ENCODE measurements at places on chromosomes 16 and 17.

- DNase-seq, result no peak
Observed at GRCh38 chr16:67547423-67548264, 14.7 kb upstream of the CTCF start.

DNA sequence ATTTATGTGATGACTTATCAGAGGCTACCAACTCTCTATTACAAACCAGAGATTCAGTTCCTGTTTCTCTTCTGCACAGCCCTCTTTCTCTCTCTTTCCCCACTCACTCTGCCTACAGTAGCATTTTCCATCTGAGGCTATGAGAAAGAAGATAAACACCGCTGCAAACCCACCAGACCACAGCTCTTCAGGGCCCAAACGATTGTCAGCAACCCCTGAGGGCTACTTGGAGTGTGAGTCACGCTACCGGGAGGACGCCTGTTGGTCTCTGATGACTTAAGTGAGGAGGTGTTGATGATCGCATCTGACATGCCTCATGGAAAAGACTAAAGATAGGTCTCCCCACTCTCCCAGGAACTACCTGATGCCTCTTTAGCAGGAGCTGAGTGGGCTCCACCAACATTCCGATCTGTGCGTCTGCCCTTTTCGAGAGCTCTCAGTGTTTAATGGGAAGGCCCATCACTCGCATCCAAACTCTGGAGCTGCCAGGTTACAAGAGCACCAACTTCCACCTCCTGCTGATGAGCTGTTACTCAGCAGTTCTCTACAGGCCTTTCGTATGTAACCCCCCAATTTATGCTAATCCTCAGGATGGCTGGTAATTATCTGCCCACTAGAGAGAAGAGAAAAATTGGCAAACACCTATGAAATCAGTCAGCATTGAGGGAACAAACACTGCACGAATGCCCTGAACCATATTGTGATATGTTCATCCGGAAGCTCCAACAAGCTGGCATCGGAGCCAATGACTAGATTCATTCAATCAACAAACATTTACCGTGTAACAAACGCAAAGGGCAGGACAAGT lies 9.2 kb downstream of the GRIN2A start:
- no peak for DNase-seq

DNA sequence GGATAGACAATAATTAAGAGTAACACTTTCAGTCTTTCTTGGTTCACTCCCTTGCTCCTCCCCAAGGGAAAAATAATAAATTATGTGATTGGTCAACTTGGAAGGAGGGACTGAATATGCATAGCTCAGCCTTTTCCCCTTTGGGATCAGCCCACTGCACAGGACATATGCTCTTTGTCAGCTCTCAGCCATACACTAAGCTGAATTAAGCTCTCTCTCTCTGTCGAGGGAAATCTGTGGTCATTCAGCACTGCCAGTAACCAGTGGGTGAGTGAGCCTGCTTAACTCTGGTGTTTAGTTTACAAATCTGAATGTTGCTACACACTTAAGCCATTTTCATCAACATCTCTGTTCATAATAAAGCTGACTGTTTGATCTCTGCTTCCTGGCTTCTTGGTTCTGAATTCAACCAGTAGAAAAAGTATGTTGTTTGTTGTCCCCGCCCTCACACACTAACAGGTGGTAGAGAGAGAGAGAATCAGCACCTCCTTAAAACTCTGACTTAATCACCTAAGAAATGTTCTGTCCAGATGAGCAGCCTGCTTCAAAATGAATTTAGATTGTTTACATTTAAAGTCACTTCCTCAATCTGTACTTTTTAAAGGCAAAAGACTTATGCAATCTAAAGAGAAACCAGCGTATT lies 102.3 kb upstream of the C17orf78 start:
- DNase-seq, result no peak

GRCh38 chr17:40313668-40314583 lies 4.9 kb downstream of the RARA start:
- DNase-seq, result no peak

GRCh38 chr17:75128694-75129505 lies 2.6 kb downstream of the NT5C start:
- no peak for DNase-seq

DNA sequence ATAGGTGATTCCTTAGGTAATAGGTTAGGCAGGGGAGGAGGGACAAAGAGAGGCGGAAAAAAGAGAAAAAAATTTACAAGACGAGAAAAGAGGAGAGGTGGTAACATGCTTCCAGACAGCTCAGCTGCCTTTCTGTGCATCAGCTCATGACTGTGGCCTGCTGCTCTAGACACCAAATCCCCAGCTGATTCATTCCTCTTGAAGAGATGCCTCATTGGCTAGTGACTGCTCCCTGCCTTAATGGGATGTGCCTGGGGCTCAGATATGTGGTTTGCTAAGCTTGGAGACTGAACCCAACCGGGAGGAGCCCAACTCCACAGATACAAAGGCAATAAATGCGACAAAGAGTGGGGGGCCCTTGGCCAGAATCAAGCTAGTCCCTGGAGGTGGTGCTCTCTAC lies 105.9 kb upstream of the FAM20A start:
- DNase-seq, result no peak

DNA sequence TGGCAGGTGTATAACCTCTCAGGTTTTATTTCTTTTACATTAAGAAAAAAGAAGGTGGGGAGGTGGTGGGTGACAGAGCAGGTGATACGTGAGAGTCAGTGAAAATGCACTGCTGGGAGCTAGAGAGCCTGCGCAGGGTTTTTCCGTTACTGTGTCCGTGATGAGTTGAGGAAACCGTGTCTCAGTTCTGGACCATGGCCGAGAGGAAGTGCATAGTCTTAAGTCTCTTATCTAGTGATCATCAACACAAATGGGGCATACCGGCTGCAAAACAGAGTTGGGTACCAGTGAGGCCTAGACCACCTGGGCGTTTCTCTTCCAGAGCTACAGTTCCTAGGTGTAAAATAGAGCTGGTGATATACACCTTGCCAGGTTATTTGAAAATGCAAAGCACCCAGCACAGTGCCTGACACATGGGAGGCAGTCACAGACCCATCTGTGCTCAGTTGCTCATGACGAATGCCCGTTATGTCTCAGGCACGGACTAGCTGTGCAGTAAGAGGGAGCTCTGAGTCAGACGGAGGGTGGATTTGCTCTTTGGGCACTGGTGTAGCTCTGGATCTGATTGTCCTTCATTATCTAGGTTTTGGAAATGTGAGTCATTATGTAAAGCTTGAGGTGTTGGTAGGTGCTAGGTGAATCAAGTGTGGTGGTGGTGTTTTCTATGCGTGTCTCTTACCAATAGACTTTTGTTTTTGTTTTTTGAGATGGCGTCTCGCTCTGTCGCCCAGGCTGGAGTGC lies 60.9 kb downstream of the RPTOR start:
- peak; percentile 55 for DNase-seq

DNA sequence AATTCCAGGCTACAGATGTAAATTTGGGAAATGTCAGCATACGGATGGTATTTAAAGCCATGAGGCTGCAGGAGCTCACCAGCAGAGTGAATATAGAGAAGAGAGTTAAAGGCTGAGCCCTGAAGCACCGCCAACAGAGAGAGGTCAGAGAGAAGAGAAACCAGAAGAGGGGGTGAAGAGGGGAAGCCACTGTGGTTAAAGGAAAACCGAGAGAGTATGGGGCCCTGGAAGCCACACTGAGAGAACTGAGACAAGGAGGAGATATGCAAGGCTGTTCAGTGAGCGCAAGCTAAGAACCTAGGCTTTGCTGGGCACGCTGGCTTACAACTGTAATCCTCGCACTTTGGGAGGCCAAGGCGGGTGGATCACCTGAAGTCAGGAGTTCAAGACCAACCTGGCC lies 24.6 kb downstream of the COPRS start:
- no peak for DNase-seq

DNA sequence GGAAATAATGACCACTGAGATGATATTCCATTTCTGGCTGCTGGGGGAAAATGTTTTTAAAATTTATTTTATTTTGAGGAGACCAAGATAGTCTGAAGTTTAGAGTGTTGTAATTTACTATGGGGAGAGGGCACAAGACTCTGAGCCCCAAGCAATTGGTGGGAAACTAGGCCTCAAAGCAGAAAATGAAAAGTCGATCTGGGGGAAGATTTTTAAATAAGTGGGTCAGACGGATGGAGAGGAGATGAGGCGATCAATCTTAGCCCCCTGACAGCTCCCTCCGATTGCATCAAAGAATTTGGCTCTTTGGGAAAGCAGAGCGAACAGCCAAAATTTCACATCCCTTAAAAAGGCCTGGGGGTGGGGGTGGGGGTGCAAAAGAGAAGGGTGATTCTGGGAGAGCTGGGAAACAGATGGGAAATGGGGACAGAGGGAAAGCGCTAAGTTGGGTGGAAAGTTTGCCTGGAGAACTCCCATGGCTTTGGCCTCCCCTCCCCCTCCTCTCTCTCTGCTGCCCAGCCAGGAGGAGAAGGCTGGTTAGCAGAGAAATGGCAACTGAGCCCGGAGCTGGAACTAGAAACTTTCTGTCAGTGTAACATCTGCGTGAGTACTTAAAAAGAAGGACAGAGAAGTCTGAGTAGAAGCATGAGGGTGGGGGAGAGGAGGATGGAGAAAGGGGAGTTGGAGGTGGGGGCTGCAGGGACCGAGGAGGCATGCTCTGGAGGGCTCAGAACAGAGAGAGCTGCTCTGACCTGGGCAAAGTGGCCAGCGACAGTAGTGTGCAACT lies 1.4 kb upstream of the HOXB2 start:
- no peak for DNase-seq

GRCh38 chr16:57422026-57422944 lies 17.7 kb downstream of the CCL17 start:
- peak; percentile 39 for DNase-seq

GRCh38 chr17:74962622-74963394 lies 9.8 kb downstream of the HID1 start:
- no peak for DNase-seq

DNA sequence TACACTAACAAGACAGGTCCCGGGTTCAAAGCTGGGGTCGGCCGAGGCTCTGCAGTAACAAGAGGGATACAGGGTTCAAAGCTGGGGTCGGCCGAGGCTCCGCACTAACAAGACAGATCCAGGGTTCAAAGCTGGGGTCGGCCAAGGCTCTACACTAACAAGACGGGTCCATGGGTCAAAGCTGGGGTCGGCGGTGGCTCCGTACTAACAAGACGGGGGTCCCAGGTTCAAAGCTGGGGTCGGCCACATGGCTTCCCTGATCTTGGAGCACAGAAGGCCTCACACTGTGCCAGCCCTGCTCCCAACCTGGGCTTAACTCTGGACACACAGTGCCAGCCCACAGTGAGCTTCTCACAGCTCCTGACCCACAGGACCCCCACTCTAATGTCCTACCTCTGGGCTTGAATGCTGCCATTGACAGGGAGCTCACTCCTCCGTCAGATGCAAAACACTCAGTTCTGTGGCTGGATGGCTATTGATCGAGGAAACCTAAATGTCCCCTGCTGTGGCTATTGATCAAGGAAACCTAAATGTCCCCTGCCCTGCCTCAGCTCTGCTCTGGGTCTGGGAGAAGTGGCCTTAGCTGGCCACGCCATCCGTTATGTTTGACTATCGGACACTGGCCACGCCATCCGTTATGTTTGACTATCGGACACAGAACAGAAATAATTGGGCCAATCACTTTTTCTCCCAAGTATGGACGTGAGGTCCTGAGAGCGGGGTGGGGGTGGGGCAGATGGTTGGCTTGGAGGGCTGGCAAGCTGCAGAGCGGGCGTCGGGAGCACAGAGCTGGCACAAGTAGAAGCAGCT lies 54.6 kb upstream of the DOC2B start:
- no peak for DNase-seq

GRCh38 chr17:47803201-47803600 lies 18.4 kb downstream of the OSBPL7 start:
- DNase-seq, result no peak

DNA sequence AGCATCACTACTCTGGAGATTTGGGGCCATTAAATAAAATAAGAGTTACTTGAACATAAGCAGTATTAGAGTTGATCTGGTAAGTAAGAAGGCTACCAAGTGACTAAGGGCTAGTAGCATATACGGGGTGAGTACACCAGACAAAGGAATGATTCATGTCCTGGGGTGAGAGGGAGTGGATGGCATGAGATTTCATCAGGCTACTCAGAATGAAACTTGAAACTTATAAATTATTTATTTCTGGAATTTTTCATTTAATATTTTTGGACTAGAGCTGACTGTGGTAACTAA lies 2.3 kb downstream of the SLFN5 start:
- DNase-seq, result peak; percentile 45

GRCh38 chr17:68910251-68910705 lies 44.9 kb downstream of the ABCA8 start:
- DNase-seq, result no peak

- DNase-seq, result no peak
Observed at GRCh38 chr17:80649672-80650330, 105.2 kb downstream of the RPTOR start.

GRCh38 chr17:39777534-39778365 lies 40.0 kb downstream of the GRB7 start:
- no peak for DNase-seq

DNA sequence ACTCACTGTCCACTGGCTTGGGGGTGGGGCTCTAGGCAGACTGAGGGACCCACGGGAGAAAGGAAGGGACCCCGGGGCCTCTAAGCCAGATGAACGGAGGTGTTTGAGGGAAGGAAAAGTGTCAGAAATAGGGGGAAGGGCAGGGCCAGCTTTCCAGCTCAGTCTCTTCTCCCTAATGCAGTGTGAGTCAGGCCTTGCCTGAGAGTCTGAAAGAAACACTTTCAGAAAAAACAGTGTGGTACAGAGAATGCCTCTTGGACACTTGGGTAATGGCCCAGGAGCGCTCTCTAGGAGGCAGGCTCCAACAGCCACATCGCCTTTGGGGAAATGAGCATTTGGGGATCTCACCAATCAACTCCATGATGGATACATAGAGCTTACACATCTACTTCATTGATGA lies 46.9 kb downstream of the NDEL1 start:
- no peak for DNase-seq

- no peak for DNase-seq
Observed at GRCh38 chr17:80951121-80952090, 40.2 kb upstream of the CHMP6 start.

DNA sequence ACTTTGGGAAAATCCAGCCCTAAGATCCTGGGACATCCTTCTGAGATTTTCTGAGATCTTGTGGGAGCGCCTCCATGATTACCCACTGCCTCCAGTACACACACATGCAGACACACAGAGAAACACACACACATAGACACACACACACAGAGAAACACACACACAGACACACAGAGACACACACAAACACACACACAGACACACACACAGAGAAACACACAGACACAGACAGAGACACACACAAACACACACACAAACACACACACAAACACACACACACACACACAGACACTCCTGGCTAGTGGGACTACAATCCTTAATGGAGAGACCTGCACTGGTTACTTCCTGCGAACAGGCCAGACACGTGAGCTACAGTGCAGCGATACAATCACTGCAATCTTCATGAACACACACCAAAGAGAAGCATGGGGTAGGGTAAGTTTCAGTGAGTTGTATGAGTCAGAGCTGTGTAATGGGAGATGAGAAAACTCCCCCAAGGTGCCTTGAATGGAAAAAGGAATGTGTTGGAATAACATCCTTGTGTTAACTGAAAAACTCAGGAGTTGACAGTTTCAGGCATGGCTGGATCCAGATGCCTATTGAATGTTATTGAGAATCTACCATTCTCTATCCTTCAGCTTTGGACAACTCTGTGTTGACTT lies 79.5 kb downstream of the SLC6A2 start:
- no peak for DNase-seq

DNA sequence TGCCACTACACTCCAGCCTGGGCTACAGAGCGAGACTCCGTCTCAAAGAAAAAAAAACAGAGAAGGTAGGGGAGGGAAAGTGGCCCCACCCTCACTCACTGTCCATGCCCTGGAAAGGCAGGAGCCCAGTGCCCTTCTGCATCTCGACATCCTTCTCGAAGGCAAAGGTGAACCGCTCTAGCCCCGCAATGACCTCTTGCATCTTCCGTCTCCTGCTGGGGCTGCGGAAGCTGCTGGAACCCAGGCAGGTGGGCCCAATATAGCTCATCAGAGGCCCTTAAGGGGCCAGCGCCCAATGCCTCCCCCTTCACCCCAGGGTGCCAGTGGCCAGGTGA lies at the start of gene CPSF4L:
CPSF4L (minus strand) TSS at position 264 of the 335 bp plus-strand sequence; CDS start at position 202, 62 bp downstream.
- DNase-seq, result no peak
